ENCODE measurements at places on chromosomes 2 and 18.

- no peak for DNase-seq
Observed at GRCh38 chr18:23279931-23280330, 144.6 kb downstream of the CABLES1 start.

- DNase-seq: peak; percentile 32
Observed at GRCh38 chr2:230668184-230668938, 44.3 kb upstream of the CAB39 start.

DNA sequence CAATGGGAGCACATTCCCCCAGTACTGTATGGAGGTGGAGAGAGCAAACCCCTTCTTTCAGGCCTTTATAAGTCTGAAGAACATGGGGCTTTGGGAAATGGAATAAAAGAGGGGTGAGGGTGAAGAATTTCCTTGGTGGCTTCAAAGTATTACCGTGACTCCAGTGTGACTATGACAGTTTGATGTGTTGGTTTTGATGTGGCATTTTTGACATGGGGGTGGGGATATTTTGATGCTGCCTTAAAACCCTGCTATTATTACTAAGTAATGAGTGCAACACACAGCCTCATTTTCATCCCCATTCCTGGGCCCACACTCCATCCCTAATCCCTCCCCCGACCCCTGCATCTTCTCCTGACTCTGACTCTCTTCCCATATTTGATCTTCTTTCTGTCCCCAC lies 23.6 kb downstream of the QPCT start:
- no peak for DNase-seq

DNA sequence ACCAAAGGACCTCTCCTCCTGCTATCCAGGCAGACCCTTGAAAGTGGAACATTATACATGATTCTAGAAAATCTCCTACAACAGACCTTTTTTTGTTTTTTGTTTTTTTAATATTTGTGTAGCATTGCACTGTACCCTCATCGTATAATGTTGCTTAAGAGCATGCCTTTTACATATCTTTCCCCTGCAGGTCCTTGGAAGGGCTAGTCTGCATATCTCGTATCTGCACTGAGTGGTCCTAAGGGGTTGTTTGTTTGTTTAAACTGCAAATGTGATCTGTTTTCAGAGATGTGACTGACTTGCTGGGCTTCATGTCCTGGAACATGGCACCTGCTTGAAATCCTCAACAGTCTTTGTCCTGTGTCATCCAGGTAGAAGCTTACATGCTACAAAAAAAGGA lies 204.1 kb downstream of the FAM210A start:
- no peak for DNase-seq

DNA sequence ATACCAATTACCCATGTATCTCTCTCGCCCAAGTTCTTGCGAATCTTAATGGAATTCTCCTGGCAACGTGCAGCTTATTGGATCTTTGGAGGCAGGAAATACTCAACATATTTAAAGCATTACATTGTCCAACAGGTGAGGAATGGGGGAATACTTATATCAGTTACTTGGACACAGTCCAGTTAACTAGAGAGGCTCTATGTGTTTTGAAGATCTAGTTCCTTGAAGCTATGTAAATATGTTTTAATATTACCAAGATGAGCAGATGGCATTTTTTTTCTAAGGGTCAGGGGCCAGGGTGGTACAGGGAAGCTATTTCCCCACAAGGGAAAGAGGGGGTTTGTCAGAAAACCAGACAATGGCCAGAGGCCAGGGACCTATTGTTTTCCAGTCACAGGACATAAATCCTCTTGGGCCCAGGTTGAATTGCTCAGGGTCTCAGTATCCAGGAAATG lies 26.8 kb upstream of the MC5R start:
- DNase-seq: no peak

DNA sequence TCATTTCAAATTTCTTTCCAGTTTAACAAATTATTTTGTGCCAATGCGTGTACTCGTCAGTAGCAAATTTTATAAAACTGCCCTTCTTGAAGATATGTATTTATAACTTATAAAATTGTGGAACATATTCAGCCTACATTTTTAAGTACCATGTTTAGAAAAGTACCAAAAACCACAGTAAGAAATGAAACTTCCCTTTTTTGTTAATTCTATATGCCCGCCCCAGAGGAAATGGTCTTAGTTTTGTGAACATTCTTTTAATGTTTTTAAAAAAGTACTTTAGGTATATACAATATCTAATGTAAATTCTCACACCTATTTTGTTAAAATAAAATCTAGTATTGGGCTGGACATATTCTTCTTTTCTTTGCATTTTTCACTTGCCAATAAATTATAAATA lies 1.2 kb downstream of the UGT1A9 start:
- no peak for DNase-seq

DNA sequence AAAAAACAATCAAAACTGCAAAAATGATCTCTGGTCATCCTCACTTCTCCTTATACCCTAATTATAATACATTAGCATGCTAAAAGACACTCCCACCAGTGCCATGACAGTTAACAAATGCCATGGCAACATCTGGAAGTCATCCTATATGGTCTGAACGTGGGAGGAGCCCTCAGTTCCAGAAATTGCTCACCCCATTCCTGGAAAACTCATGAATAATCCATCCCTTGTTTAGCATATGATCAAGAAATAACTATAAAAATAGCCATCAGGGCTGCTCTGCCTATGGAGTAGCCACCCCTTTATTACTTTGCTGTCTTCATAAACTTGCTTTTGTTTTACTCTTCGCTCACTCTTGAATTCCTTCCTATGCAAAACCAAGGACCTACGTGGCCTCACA lies 5.7 kb upstream of the C2orf80 start:
- DNase-seq: no peak

GRCh38 chr2:43473767-43474166 lies 122.1 kb downstream of the THADA start:
- DNase-seq: no peak

DNA sequence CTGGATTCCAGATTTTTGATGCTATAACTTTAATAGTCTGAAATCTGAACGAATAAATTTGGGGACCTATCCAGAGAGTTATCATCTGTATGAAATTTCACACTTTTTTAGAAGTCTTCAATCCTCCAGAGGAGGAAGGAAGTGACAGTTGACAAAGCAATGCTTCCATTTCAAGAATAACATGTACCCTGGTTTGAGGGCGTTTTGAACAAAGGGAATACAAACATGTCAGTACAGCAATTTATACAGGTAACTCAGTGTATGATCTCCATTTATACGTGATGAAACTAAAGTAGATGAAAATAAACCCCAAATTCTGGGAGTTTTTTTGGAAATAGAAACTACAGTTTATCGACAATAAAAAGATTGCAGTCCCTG lies 42.2 kb downstream of the CIB4 start:
- no peak for DNase-seq

GRCh38 chr2:88658881-88659537 lies 31.7 kb upstream of the EIF2AK3 start:
- DNase-seq: no peak

- no peak for DNase-seq
Observed at GRCh38 chr2:233807966-233808935, 30.1 kb downstream of the MROH2A start.

GRCh38 chr18:50507120-50507590 lies 52.7 kb upstream of the MAPK4 start:
- DNase-seq: no peak

- peak; percentile 48 for DNase-seq
Observed at GRCh38 chr2:120656273-120656950, 79.3 kb upstream of the GLI2 start.

- DNase-seq: no peak
Observed at GRCh38 chr2:175019566-175020327, 14.6 kb upstream of the CHN1 start.

DNA sequence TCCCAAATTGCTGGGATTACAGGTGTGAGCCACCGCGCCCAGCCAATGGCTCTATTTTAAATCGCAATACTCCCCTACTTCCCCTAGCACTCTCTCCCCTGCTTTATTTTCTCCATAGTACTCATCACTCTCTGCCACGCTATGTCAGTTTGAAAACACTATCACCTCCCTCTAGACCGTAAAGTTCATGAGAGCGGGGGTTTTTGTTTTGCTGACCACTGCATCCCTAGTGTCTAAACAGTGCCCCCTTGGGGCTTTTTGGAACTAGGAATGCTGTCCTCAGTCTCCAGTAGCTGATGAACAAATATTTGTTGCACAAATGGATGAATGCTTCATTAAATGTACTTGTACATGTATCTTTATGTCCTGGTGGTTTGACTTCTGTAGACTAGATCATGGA lies 44.1 kb downstream of the ATOH8 start:
- DNase-seq: no peak

DNA sequence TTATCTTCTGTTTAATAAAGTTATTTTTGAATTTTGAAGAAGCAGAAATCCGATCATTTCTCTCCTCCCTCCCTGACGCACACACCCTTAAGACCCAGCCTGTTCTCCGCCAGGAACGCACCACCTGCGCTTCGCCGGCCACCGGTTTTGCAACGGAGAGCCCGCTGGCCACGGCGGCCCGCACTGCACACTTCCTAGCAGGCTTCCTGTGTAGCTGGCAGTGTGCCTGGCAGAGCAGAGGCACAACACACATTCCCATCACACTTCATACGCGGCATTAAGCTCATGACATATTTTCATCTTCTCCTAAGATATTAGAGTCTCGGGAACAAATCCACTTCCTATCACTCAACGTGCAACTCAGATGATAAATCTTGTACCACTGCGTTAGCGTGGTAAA lies 148.0 kb downstream of the HDAC4 start:
- no peak for DNase-seq

GRCh38 chr2:233867993-233868532 lies at the start of gene MSL3B:
Gene MSL3B, minus strand, starts transcription at chr2:233868386.
- no peak for DNase-seq

DNA sequence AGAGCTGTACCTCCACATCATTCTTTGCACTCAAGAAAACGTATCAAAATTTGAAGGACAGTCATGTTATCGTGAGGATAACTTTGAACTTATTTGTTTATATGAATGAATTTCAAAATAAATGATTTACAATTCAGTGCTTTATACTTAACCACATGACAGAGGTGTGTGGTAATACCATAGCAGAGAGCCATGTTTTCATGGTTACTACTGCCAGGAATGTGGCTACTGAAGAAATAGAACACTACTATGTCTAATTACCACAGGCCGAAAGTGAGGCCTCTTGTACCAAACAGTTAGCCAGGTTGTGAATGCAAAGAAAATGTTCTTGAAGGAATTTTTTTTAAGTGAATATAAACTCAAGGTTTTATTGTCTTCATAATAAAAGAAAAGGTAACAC lies 49.2 kb downstream of the AAK1 start:
- no peak for DNase-seq

- no peak for DNase-seq
Observed at GRCh38 chr18:51211552-51211951, 14.1 kb upstream of the MEX3C start.

- no peak for DNase-seq
Observed at GRCh38 chr2:58938988-58939387, 697.9 kb upstream of the FANCL start.

DNA sequence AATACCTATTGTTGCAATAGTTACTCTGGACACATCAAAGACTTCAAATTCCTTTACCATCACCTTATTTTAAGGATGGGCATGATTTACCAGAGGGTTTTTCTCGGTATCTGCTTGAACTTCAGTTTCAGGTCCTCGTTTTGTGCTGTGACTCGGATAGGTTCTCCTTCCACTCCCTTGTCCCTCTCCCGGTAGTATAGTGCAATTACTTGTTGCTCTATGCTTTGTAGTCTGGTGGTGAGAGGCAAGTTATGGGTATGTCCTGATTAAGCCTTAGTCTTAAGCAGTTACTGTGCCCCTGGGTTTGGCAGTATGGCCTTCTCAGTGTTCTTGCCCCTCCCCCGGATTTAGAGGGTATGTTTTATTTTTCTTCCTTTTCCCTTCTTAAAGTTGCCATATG lies 96.6 kb downstream of the RHBDD1 start:
- no peak for DNase-seq

- DNase-seq: no peak
Observed at GRCh38 chr2:151247432-151247831, 14.2 kb downstream of the RBM43 start.

- DNase-seq: no peak
Observed at GRCh38 chr2:133287709-133288108, 280.6 kb downstream of the NCKAP5 start.

- no peak for DNase-seq
Observed at GRCh38 chr2:25367296-25367695, 25.6 kb upstream of the DNMT3A start.

DNA sequence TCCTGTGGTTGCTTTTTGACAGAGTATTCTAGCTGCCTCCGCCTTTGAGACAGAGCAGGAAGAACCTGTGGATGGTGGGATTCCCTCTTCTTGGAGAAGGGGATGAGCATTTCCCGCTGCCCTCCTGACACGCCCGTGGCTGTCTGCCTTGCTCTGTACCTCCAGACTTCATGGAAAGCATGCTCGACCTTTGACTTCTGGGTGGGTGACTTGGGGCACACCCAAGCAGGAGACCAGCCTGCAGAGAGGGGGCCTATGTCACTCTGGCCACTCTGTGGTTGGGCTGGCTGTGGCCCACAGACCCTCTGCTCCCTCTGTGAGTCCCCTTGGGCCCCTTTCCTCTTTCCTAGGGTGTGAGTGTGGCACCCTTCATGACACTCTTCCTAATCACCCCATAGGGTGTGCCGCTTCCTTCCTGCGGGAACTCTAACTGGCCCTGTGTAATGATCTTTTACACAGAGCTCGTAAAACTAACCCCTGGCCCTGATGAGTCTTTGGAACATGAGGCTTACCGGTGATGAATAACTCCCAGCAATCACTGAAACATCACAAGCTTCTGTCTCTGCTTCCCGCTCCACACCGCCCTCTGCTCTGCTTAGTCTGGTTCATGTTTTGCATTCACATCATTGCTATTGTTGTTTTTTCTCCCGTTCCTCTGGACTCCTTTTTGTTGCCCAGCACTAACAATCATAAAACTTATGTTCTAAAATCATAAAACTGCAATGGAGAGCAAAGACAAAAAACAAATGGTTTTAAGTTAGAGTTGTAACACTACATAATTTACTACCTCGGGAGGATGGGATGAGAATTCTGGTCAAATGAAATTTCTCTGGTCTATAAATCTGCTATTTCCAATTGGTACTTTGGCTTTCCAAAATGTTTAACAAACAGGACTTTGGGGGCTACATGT lies 101.1 kb downstream of the SH3YL1 start:
- DNase-seq: no peak

DNA sequence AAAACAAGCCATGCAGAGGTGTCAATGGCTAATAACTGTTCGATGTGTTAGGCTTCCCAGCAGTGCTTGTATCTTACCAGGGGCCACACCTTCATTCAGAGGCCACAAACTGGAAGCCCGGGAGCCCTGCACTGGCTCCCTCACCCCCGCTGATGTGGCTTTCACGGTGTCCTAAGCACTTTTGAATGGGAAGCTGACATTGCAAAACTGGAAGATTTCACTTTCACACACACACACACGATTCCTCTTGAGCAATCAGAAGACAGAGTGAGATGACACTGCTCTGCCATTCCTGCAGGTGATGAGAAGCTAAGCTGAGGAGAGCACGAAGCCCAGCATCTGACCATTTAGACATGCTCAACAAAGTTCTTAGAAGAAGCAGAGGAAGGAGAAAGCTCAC lies 8.6 kb upstream of the ZNF407 start:
- no peak for DNase-seq
